ENCODE measurements at places on chromosomes 13 and 19.

DNA sequence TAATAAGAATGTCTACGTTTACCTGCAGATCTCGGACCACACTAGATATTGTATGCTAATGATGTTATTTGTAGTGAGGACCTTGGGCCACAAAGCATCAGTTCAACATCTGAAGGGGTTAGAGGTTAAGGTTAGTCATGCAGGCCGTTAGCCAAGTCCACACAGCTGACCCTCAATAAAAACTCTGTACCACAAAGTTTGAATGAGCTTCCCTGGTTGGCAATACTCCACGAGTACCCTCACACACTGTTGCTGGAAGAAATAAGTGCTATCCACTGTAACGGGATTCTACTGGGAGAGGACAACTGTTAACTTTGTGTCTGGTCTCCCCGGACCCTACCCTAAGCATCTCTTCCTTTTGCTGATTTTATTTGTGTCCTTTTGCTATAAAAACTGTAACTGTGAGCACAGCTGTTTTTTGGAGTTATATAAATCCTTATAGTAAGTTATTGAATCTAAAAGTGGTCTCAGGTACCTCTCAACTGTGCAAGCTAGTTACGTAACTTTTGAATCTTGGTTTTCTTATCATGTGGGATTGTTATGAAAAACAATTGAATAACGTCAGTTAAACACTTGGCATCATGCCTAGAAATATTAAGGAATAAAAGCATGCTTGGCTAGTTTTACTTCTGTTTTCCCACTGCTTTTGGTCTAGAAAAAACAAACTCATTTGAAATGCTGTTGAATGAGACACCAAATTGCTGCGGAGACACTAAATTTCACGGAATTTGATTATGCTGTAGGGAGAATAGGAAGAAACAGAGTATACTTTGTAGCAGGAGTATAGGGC is 181.5 kb downstream of the DNAJC3 start:
- no peak for DNase-seq

DNA sequence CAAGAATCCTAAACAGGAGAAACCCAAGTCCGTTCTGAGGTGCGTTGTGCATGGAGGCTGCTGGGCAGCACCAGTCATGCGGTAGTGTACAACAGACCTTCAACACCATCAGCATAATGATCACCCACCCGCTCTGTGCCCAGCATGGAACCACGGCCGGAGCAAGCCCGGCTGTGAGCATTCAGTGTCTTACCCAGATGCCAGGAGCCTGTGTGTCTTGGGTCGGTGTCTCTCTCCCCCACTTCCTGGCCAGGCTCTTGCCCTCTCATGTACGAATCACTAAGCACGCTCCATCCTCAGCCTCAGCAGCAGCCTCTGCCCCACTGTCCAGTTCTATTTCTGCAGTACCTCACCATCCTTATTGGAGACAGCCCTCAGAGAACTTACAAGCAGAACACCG is 231.6 kb upstream of the IRS2 start:
- DNase-seq = no peak

GRCh38 chr19:4911786-4912672 is 2.7 kb downstream of the UHRF1 start:
- peak; percentile 98 for DNase-seq

GRCh38 chr19:51139299-51140014 is 2.6 kb upstream of the SIGLEC7 start:
- DNase-seq = no peak

DNA sequence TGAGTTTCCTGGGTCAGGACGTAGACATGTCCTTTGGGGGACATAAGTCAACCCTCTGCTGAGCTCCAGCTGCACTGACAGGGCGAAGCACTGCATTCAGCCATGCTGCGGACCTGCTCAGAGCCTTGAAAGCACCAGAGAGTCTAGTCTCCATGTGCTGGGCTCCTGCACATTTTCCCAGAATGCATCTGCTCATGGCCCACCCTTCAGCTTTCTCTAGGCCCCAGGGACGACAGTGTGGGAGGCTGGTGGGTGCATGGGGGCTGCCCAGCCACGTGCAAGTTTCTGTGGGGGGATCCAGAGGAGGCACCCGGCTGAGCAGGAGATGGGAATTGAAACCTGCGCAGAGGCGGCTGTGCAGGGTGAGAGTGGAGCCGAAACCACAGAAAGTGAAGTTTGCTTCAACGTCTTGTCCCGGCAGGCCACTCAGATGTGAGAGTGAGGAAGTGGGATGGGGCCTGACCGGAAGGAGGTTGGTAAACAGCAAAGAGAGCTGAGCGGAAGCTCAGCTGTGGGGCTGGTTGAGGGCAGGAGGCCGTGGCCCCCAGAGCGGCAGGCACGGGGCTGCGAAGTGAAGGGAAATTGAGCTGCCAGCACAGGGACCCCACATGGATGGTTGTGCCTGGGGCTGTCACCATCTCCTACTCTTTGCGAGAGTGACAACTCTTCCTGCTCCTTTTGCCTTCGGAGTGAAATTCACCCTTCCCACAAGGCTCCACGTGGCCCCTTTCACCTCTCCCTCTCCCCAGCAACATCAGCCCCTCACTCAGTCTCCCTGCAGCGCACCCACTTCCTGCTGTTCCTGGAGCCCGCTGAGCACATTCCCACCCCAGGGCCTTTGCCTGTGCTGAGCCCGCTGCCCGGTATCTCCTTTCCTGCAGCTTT is 11.8 kb downstream of the PGLS start:
- DNase-seq = no peak

- DNase-seq = peak; percentile 71
These were observed 21.9 kb downstream of the GRIN2D start for GRCh38 chr19:48415395-48415794.

- DNase-seq = peak; percentile 64
These were observed 572 bp downstream of the UGGT2 start for GRCh38 chr13:96052656-96053002.

DNA sequence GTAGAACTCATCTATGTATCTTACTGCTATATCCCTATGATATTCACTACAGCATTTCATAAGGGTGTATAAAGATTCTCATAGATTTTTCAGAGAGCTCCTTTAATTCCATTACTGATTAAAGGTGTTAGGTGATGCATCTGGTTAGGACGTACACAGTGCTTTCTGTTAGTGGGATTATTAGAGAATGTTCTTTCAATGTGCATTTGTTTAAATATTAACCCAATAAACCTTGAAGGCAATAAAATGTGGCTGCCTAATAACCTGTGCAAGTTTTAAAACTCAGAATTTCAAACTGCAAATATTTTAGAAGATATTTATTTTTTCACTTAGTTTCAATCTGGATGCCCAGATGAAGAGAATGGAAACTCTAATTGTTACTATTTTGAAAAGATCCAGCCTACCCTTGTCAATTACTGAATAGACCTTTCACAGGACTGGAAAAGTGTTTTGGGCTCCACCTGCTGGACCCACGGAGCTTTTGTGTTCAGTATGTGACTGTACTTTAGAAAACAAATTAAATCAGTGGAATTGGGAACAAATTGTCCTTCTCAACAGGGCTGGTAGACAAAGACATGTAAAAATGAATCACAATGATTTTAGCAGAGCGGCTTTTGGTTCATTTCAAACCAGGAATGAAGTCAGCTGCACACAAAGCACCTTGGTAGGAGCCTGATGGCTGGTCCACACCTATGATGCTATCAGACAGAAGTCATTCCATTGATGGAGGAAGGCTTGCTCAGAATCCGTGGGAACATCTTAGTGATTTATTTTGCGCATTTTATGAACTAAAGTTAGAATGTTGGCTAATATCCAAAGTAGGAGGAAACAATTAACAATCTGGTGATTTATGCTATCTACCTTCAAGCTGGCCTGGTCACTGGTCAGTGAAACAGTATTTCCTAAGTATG is 89.4 kb upstream of the RAP2A start:
- DNase-seq = peak; percentile 50

GRCh38 chr13:40812102-40812501 is 22.7 kb downstream of the SLC25A15 start:
- DNase-seq = no peak

GRCh38 chr13:28532388-28533124 is 37.6 kb upstream of the FLT1 start:
- DNase-seq = no peak

DNA sequence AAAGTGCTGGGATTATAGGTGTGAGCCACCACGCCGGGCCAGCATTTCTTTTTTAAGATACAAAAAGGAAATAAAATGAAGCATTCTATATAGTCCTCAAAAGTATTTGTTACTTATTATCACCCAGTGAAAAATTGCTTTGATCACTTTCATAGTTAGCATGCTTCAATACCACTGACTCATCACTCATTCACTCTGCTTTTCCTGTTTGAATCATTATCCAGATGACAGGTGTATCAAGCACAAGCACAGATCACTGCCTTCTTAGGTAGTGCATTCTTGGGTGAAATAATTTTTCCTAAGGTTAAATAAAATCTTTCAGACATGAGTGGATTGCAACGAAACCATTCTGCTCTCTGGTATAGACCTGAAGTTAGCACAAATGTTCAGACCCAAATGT is 35.8 kb upstream of the SPART start:
- DNase-seq = peak; percentile 73

GRCh38 chr13:81017513-81018152 is 676.7 kb upstream of the SPRY2 start:
- peak; percentile 26 for DNase-seq

- DNase-seq = no peak
These were observed 4.3 kb downstream of the OR7A5 start for GRCh38 chr19:14830702-14831101.

DNA sequence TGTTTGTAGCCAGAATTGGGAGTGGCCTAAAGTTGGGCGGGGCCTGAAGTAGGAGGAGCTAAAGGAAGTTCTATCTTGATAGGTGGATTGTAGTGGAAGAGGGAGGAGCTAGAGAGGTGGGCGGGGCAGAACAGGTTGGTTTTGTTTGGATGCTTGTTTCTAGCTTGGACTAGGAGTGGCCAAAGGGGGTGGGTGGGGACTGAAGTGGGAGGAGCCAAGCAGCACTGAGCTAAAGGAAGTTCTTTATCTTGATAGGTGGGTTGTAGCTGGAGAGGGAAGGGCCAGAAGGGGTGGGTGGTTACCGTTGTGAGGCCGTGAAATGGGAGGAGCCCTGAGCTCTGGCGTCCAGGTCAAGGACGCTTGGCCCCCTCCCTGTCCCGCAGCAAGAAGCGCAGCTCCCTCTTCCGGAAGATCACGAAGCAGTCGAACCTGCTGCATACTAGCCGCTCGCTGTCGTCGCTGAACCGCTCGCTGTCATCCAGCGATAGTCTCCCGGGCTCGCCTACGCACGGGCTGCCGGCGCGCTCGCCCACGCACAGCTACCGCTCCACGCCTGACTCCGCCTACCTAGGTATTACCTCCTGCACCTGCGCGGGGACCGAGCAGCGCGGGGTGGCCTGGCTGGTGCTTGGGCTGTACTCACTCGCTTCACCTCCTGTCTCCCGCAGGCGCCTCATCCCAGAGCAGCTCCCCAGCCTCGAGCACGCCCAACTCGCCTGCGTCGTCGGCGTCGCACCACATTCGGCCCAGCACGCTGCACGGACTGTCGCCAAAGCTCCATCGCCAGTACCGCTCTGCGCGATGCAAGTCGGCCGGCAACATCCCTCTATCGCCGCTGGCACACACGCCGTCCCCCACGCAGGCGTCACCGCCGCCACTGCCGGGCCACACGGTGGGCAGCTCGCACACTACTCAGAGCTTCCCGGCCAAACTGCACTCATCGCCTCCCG is 8.0 kb downstream of the DNASE2 start:
- DNase-seq = peak; percentile 94

- DNase-seq = no peak
These were observed 59.4 kb upstream of the ZNF536 start for GRCh38 chr19:30312582-30313352.

DNA sequence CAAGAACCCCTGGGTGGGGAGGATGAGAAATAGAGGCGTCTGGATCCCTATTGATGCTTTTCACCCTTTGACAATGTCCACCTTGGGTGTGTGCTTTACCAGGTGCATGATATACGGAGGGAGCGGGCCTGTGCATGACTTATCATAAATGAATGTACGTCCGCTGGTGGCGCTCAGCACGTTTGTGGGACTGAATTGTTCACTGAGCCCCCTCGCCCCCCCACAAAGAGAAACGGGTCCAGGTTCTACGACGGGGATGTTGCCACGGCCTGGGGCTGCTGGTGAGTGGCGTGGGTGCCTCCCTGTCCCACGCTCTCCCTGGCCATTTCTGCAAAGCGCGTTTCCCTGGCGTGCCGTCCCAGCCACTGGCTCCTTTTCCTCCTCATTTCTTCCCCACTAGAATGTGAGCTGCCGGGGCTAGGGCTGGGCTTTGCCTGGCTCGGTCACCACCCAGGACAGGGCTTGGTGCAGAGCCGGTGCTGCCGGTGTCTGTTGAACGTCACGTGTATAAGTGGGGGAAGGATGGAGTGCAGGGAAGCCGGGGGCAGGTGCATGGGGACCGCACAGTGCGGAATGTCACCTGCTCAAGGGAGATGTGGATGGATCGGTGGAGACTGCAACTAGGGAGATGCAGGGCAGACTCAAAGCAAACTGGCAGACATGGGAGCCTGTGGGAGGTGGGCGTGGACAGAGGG is 21.6 kb downstream of the LRRC4B start:
- no peak for DNase-seq

DNA sequence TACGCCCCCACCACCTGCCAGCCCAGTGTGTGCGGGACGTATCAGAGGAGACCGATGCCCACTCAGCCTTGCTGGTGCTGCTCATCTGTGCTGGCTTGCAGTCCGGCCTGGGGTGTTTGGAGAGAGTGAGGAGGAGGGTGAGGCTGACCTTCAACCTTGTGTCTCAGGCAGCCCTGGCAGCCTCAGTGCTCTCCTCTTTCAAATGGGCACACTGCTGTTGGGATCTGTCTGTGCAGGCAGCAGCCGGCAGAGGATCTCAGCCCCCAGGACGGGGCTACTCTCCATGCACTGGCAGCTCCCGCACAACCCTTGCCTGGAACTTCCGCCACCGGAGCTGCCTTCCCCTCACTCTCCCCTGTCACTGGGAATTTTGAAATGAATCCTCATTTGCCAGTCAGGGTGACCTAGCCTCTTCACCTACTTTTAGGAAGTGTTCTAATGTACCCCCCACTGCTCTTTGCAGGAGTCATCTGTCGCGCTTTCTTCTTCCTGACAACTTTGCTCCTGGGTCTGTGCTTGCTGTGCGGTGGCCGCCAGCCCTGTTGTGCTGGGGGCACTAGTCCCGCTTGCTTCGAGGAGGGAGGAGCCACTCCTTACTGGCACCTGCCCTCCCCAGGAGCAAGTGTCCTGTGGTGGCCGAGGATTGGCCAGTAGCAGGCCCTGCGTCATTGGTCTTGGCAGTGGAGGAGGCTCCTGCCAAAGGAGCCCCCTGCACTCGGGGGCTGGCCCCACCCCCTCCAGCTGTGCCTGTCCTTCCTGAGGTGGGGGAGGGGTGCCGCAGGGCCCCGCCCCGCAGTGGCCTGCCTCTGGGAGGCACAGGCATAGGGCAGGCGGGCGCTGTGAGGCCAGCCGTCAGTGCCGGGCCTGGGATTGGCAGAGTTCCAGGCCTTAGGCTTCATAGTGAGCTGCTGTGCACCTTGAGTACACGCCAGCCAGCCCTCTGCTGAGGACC is 53.4 kb downstream of the TSSK6 start:
- no peak for DNase-seq

DNA sequence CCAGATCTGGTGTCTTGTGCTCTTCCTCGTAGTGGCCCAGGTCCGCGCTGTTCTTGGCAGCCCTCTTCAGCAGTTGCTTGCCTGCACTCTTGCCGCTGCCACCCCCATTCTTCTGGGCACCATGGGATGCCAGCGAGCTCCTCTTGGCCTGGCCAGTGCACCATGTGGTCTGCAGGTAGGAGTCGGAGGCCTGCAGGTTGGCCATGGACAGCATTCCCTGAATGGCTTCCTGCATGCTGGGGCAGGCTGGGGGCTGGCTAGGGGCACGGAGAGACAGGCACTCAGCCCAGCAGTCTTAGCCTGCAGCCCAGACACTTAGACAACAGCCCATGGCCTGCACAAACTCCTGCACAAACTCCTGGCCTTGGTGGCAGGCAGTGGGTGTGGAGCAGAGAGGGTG is 234.9 kb downstream of the TUBA3C start:
- DNase-seq = no peak

- peak; percentile 51 for DNase-seq
These were observed 21.7 kb upstream of the LAMP1 start for GRCh38 chr13:113275387-113275786.

Data from RWPE1 (cell line).